ENCODE measurements at places on chromosomes 12 and 14.

DNA sequence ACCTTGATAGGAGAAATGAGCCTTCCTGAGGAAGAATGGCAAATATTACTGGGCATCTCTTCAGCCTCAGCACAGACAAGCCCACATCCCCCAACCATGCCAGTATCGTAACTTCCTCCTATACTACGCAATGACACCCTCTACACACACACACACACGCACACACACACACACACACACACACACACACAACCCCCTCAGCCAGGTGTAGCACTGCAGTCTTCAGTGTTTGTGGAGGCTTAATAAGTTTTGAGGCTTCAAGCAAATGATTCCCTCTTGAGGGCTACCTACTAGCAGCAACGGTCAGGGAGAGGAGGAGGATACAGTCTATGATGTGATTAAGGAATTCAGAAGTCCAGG lies 1.6 kb downstream of the DGKA start:
- DNase-seq, result peak; percentile 46

GRCh38 chr12:32107359-32108267 lies 966 bp downstream of the BICD1 start:
- peak; percentile 90 for DNase-seq

DNA sequence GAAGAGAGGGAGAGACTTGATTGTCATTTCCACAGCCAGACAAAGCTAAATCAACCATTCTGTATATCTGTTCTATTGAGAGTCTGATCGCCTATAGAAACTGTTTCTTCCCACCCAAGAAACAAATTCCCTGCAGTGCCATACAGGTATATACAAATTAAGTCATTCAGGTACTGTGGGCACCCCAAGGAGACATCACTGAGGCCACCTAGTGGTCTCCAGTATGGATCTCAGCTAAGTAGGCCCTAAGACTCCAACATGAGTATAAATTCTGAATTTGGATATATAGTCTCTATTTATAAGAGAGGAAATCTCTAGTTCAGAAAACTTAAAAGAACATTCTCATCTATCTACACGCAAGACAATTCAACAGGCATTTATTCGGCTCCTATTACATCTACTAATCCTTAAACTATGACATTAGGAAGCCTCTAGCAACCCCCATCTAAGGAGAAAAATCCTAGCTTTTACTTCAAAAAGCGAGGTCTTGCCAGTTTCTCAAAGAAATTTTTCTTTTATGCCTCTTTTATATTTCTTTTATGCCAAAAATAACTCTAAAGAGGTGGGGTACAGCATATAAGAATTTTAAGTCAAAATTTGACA lies 62.6 kb downstream of the DCAF5 start:
- peak; percentile 64 for DNase-seq

GRCh38 chr14:20866963-20867362 lies 24.2 kb upstream of the RNASE3 start:
- peak; percentile 45 for DNase-seq

DNA sequence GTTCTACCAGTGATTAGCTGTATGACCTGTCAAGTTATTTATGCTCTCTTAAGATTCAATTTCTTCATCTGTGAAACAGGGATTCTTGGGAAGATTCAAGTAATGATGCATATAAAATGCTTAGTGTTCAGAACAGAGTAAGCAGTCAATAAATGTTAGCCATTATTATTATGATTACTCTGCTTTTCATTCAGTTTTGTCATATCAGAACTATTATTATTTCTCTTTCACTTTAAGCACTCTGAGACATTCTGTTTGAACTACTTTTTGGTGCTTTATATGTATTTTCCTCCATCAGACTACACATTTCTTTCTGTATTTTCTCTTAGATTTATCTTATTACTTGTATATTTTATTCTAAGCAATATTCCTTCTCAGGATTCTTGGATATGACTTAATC lies 81.2 kb downstream of the CFAP54 start:
- DNase-seq, result no peak

DNA sequence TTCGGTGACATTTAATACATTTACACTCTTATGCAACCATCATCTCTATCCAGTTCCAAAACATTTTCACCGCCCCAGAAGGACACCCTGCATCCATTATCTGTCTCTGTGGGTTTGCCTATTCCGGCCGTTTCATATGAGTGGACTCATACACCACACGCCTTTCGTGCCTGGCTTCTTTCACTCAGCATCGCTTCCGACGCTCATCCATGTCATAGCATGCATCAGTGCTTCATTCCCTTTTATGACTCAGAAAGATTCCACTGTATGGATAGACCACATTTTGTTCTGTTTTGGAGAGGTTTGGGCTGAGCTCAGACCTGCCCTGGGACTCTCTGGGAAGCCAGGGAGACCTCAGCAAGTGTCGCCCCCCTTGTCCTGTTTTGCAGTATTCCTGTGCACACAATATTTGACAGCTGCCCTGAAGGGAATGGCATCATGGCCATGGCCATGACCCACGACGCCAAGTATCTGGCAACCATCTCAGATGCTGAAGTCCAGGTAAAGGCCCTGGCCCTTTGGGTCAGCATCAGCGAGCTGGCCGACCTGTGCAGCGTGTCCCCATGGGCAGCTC lies 23.8 kb downstream of the CFAP251 start:
- DNase-seq, result no peak

GRCh38 chr14:77641534-77642341 lies 25.3 kb upstream of the SPTLC2 start:
- DNase-seq, result peak; percentile 82

DNA sequence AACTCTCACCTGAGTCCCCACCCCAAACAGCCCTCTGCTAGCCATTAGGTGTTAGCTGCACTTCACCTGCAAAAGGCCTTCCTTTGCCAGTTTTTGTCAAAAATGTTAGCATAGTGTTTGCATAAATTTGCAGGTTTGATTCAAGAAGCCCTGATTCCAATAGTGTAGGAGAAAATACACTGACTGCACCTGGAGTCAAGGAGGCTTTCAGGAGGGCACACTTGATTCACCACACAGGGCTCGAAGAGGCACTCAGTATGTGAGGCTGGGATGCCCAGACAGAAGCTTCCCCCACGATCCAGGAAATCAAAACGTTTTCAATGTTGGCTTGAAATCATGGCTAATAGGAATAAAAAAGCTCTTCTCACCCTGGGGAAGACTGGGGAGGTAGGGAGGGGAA lies 40.5 kb upstream of the DDX11 start:
- DNase-seq, result no peak

- no peak for DNase-seq
Observed at GRCh38 chr14:77741438-77741837, 19.5 kb downstream of the SNW1 start.

DNA sequence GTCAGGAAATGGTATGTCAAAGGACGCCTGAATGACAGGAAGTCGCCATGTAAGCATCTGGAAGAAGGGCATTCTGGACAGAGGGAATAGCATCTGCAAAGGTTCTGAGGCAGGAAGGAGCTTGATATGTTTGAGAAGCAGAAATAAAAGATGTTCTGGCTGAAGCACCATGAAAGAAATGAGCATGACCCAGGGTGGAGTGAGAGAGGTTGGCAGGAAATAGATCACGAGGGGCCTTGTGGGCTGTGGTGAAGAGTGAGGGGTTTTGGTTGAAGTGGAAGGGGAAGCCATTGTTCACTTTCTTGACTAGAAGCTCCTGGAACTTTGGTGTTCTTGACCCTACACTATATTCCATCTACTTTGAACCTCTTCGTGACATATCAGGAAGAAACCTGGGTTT lies 99.4 kb upstream of the PARP11 start:
- no peak for DNase-seq

Data from GM23248 (cell line).